ENCODE measurements at places on chromosomes 11 and 22. TPM values are rescaled to one million over a fixed set of nuclear protein-coding genes. Genes with fewer than 3 reads are reported as not detected.

DNA sequence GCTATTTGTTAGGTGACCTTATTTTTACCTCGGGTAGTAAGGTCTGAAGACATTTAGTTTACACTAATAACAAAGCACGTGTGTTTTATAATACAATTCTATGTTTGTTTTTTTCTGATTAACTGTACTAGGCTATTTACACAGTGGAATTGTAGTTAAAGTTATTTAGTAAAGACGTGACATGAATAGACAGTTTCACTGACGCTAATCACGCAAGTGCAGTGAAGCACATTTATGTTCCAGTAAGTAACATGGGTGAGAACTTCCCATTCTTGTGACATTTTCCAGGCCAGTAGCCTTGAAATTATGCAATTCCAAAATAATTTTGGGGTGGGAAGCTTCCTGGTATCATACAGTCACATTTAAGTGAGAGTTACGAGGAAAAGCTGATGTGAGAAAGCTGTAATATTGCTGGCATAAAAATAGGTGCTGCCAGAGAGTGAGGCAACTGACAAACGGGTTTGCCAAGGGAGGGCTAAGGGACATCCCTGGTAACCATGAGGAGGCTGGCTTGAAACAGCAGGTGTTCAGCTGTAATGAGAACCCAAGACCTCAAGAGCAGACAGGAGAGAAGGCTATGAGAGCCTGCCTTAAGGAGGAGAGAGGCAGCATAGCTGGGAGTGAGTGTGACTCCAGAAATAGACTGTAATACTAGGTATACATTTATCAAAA, 378.8 kb downstream of the DCDC1 start:
- no peaks in the 10 kb centered on the region for H3K27me3 ChIP-seq
- no peak overlapping the region for H3K27ac ChIP-seq
- no peak for DNase-seq
- H3K36me3 ChIP-seq, result no peaks in the 10 kb centered on the region
- no peaks in the 10 kb centered on the region for H3K4me1 ChIP-seq
- no peak overlapping the region for H3K4me3 ChIP-seq

- H3K36me3 ChIP-seq, result no peaks in the 10 kb centered on the region
- no peaks in the 10 kb centered on the region for H3K27me3 ChIP-seq
- H3K27ac ChIP-seq, result no peak overlapping the region
- no peaks in the 10 kb centered on the region for H3K4me1 ChIP-seq
These were observed 60.1 kb downstream of the SOX6 start for GRCh38 chr11:16296273-16296672.

GRCh38 chr11:36073411-36074203, 129.7 kb downstream of the LDLRAD3 start:
- no peaks in the 10 kb centered on the region for H3K4me1 ChIP-seq
- peaks cover 20% of the 10 kb centered on the region for H3K27me3 ChIP-seq
- no peak for DNase-seq
- no peak overlapping the region for H3K4me3 ChIP-seq
- H3K27ac ChIP-seq, result no peak overlapping the region
- H3K36me3 ChIP-seq, result no peaks in the 10 kb centered on the region

DNA sequence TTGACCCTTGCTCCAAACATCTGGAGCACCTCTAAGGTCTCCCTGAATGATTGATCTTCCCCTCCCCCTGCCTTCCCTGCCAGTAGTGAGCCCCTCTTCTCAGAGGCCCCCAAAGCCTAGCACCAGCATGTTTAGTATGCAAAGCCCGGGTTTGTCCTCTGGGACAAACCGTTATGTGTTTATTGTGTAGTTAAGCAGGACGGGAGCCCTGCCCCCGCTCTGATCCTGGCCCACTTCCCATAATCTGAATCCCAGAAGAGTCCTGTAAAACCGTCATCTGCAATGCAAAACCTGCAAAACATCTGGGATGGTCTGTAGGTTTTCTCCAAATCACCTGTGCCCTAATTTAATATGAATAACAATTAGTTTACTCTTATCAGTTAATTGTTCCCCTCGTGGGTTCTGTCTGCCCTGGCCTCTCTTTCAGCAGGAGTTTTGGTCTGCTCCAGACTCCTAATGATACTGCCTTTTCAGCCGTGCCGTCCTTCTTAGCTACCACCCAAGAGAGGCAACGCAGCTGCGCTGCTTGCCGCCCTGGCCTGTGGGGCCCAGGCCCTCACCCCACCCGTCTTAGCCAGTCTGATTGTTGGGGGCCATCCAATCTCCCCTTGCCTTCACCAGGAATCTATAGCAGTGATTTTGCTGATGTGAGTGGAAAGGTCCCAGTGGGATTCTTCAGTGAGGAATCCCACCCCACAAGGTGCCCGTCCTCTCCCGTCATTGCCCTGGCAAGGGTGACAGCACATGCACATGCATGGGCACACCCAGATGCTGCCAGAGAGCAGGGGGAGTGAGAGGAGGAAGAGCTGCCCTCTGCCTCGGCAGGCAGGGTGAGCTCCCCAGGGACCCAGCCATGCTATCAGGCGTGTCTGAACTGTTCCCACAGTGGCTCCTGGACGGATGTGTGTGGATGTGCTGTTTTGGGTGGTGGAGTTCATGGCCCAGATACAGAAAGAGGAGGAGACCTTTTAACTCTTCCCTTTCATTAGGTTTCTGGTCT, 3.0 kb upstream of the B3GAT1 start:
- no peak for DNase-seq
- peaks cover 25% of the 10 kb centered on the region for H3K4me1 ChIP-seq
- H3K27me3 ChIP-seq, result peaks cover 12% of the 10 kb centered on the region
- no peak overlapping the region for H3K27ac ChIP-seq
- no peaks in the 10 kb centered on the region for H3K36me3 ChIP-seq

- H3K4me1 ChIP-seq, result peaks cover 6% of the 10 kb centered on the region
- H3K4me3 ChIP-seq, result no peak overlapping the region
These were observed 20.6 kb downstream of the CLMP start for GRCh38 chr11:123174196-123175183.

TMPRSS6 gene
- total RNA-seq, result 1.8 TPM

CASP5 gene
- total RNA-seq, result 0.33 TPM

LMO1 gene
- not detected for total RNA-seq

MUC5AC gene
- total RNA-seq, result not detected

DNA sequence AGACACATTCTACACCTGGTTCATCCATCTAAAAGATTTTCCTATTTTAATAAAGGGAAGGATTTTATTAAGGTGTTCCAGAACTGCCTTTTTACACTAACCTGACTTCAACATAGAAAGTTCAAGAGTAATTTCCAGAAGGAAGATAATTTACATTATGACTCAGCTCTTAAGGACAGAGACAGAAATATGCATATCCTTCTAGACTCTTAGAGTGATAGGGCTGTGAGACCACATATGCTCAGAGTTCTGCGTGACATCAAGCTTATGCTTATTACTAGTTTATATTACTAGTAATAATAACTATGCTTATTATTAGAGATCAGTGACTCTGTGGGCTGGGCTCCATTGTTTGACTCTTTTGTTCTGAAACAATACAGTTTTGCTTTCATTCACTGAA, 4.6 kb downstream of the PDGFD start:
- H3K4me1 ChIP-seq, result peaks cover 60% of the 10 kb centered on the region
- no peaks in the 10 kb centered on the region for H3K27me3 ChIP-seq
- peak overlapping the region; percentile 15 for H3K27ac ChIP-seq

GRCh38 chr11:35293035-35293434, 126.3 kb downstream of the SLC1A2 start:
- DNase-seq, result no peak
- H3K27ac ChIP-seq, result peak overlapping the region; percentile 87
- H3K4me3 ChIP-seq, result peak overlapping the region; percentile 51
- no peaks in the 10 kb centered on the region for H3K36me3 ChIP-seq
- peaks cover 54% of the 10 kb centered on the region for H3K4me1 ChIP-seq

ACTN3 gene
- total RNA-seq, result 0.12 TPM

DNA sequence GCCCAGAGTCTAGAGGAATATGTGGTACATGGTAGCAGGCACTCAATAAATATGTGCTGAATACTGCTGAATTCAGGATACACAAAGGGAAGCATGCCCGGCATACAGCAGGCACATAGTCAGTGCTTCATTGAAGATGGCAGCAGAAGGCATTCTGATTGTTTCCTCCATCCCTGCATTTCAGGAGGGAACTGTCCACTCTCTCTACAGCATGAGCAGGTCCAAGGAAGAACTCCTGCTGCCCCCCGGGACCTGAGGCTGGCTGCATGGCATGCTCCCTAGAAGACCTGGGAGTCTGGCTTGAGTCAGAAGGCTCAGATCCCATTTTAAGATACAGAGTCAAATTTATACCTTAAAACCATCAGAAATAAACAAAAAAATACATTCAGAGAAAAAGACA, 319.3 kb upstream of the NARS2 start:
- H3K4me3 ChIP-seq, result no peak overlapping the region
- peaks cover 5% of the 10 kb centered on the region for H3K27me3 ChIP-seq
- H3K36me3 ChIP-seq, result no peaks in the 10 kb centered on the region
- DNase-seq, result no peak

DNA sequence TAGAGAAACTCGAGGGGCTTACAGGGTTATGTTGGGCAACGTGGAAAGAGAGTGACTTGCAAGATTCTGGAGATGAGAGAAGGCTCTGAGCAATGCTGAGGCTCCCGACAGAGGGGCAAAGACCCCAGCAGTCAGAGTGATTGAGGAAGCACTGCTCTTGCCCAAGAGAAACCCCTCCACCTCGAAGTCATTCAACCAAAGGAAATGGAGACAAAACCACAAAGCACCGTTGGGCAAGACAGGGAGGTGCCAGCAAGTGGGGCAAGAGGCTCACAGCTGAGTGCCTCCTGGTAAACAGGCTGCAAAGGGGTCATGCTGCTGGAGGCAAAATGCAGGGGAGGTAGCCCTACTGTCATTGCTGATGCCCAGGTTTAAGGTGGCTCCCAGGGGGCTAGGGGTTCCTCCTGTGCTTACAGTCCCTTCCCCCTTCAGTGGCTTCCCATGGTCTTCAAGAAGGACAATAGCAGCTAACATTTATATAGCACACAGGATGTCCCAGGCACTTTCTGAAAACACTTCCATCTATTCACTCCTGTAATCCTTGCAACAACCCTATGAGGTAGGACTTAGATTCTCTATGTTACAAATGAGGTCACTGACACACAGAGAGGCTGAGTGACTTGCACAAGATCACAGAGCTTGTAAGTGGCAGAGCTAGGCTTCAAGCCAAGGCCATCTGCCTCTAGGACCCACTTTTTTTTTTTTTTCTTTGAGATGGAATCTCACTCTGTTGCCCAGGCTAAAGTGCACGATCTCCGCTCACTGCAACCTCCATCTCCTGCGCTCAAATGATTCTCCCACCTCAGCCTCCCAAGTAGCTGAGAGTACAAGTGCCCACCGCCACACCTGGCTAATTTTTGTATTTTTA, 18.1 kb upstream of the MYH9 start:
- peak overlapping the region; percentile 93 for H3K27ac ChIP-seq
- H3K4me3 ChIP-seq, result peak overlapping the region; percentile 69
- peak; percentile 89 for DNase-seq
- H3K27me3 ChIP-seq, result no peaks in the 10 kb centered on the region
- H3K4me1 ChIP-seq, result peaks cover 38% of the 10 kb centered on the region
- H3K36me3 ChIP-seq, result no peaks in the 10 kb centered on the region

- no peak overlapping the region for H3K4me3 ChIP-seq
- no peak for DNase-seq
- peaks cover 6% of the 10 kb centered on the region for H3K4me1 ChIP-seq
- H3K27ac ChIP-seq, result no peak overlapping the region
- no peaks in the 10 kb centered on the region for H3K27me3 ChIP-seq
These were observed 26.8 kb upstream of the CELSR1 start for GRCh38 chr22:46564084-46564714.

DNA sequence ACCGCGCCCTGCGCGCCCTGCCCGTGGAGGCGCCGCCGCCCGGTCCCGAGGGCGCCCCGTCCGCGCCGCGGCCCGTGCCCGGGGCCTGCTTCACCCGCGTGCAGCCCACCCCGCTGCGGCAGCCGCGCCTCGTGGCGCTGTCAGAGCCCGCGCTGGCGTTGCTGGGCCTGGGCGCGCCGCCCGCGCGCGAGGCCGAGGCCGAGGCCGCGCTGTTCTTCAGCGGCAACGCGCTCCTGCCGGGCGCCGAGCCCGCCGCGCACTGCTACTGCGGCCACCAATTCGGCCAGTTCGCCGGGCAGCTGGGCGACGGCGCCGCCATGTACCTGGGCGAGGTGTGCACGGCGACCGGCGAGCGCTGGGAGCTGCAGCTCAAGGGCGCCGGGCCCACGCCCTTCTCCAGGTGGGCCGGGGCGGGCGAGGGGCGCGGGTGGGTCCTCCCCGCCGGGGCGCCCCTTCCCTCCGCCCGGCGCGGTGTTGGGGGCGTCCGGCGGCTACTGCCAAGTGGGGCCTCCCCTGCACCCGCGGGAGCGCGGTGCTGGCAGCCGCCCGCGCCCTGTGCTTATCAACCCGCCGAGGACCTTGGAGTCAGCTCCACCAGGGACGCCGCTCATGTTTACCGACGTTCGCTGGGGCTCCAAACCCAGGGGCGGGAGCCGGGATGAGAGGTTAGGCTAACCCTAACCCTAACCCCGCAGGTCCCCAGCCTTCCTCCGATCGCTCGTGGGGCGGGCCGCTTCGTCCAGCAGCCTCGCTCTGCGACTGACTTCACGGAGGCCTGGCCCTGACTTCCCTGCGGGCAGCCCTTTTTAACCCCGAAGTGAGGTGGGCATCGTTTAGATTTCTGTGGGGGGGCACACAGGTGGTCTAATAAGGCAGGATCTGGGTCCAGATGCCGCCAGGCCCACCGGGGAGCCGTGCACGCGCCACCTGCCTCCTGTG, 649 bp downstream of the SELENOO start:
- H3K27ac ChIP-seq, result peak overlapping the region; percentile 56
- DNase-seq, result no peak
- H3K4me3 ChIP-seq, result peak overlapping the region; percentile 81
- H3K36me3 ChIP-seq, result peaks cover 10% of the 10 kb centered on the region
- H3K27me3 ChIP-seq, result no peaks in the 10 kb centered on the region
- peaks cover 13% of the 10 kb centered on the region for H3K4me1 ChIP-seq

DGCR6L gene
- 27.2 TPM for total RNA-seq

BTG4 gene
- total RNA-seq, result not detected

NECTIN1 gene
- total RNA-seq, result 2.6 TPM

DNA sequence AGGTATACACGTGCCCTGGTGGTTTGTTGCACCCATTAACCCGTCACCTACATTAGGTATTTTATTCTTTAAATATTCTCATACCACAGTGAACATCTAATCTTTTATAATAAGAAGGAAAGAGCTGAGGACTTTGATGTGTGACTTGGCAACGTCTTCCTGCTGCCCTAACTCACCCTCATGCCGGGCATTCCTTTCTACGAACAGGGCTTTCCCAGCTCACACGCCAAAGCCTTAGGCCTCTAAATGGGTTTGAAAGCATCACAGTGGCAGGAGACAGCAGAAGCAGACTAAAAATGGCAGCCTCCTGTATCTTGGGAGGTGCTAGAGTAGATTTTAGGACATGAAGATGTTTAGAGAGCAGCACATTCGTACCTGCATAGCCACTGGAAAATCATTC, 52.6 kb downstream of the CLTCL1 start:
- H3K27me3 ChIP-seq, result peaks cover 11% of the 10 kb centered on the region
- no peak overlapping the region for H3K4me3 ChIP-seq
- H3K27ac ChIP-seq, result no peak overlapping the region
- H3K4me1 ChIP-seq, result no peaks in the 10 kb centered on the region
- no peaks in the 10 kb centered on the region for H3K36me3 ChIP-seq
- DNase-seq, result no peak

SYTL2 gene
- 68.8 TPM for total RNA-seq

ADM2 gene
- total RNA-seq, result 6.7 TPM

CHRDL2 gene
- total RNA-seq, result not detected
